ENCODE measurements at places on chromosomes 7 and 10.

GRCh38 chr7:139566075-139566474, 42.6 kb downstream of the CLEC2L start:
- no peak for DNase-seq

- DNase-seq: no peak
Measured at GRCh38 chr7:129536323-129536722, 34.0 kb downstream of the SMKR1 start.

GRCh38 chr7:43112941-43113621, 634 bp downstream of the HECW1 start:
- peak; percentile 37 for DNase-seq

DNA sequence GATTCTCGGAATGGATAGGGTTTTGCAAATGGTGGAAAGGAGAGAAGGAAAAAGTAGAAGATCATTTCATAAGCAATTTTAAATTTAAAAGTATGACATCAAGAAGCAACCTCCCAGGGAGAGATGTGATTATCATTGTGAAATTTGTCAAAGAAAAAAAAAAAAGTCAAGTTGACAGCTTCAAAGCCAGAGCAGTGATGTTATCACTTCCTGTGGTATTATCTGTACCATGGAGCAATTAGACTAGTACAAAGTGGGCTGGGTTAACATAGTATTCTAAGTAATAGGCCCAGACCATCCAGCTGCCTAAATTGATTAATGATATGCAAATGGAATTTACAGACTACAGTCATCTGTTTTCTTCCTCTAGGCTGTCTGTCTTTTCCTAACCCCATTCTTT, 84.0 kb upstream of the NPY start:
- no peak for DNase-seq

DNA sequence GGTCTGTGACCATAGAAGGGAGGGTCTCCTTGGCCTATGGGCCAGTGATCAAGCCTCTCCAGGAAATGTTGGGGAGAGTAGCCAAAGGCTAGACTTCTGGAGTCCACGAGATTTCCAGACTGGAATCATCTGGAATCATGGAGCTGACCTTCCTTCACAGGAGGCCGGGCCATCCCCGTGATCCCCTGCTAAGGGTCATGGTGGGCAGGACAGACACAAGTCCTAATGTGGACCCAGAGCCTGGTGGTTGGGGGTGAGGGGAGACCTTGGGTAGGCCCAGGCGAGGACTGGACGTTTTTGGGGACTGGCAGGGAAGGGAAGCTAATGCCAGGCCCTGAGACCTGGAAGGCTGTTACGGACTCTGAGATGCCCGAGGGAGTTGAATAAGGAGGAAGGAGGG, 9.8 kb upstream of the GRID1 start:
- DNase-seq: no peak

GRCh38 chr10:56449770-56450169, 88.7 kb upstream of the ZWINT start:
- no peak for DNase-seq

GRCh38 chr7:149021725-149022062, 6.6 kb downstream of the PDIA4 start:
- no peak for DNase-seq

GRCh38 chr7:99115379-99115778, 28.5 kb downstream of the SMURF1 start:
- no peak for DNase-seq

- DNase-seq: no peak
Measured at GRCh38 chr10:31757386-31757791, 171.2 kb downstream of the ARHGAP12 start.

GRCh38 chr10:14918964-14919363, 34.9 kb downstream of the DCLRE1C start:
- no peak for DNase-seq

GRCh38 chr10:29026802-29027580, 261.9 kb upstream of the LYZL1 start:
- no peak for DNase-seq

DNA sequence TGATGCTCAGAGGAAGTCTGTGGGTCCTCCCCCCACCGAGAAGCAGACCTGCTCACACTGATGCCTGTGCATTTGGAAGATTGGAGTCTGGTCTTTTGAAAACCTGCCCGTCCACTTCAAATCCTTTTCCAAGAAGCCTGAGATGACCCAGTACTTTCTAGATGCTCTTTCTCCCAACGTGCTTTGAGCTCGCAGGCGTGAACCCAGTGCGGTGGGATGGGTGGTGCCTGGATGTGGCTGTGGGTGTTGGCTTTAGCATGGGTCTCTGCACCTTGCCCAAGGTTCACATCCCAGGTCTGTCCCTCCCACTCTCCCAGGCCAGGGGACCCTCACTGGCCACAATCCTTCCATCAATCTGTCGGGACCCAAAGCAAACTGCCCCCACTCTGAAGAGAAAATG, 170.2 kb downstream of the ADARB2 start:
- DNase-seq: no peak

All from small intestine (tissue), 16 donors.